HS-27A (cell line): ENCODE measurements at places on chromosomes 13 and 19.
A peak's percentile ranks its signal among the peaks of the same experiment; 100 is the strongest.

GRCh38 chr13:74288361-74288911 lies 154.2 kb upstream of the KLF12 start:
- no peak for DNase-seq

DNA sequence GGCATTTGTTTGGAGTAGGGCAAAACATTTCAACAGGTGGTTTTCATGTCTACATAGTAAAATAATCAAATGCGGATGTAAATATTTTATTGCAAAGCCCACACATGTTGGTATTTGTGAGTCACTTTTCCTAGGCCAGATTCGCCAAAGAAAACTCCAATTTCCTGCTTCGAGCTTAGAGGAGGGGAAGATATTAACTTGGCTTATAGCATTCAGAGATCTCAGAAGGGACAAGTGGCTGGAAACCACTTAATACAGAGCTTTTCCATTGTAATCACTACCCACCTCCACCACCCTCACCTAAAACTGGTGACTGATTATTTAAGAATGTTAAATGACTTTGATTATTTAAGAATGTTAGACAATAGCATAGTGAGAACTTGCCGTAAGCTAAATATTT lies 530.6 kb upstream of the SPRY2 start:
- DNase-seq, result no peak

DNA sequence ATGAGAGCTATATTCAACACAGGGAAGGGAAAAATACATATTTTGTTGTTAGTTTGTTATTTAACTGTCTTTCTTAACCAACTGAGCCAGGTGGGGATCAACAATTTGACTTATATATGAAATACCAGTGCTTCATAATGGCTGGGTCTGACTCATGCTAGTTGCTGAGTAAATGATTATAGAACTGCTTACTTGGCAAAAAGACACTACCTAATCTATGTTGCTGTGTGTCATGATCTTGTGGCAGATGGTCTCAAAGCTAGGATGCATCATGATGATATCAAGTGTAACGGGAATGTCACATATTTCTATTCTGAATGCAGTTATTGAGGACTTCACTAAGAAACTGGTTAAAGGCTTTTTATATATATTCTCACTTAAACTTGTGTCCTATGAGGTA lies 727.4 kb upstream of the SLITRK1 start:
- DNase-seq, result peak; percentile 4

- DNase-seq, result no peak
Measured at GRCh38 chr19:39553082-39553652, 13.2 kb upstream of the EID2 start.

DNA sequence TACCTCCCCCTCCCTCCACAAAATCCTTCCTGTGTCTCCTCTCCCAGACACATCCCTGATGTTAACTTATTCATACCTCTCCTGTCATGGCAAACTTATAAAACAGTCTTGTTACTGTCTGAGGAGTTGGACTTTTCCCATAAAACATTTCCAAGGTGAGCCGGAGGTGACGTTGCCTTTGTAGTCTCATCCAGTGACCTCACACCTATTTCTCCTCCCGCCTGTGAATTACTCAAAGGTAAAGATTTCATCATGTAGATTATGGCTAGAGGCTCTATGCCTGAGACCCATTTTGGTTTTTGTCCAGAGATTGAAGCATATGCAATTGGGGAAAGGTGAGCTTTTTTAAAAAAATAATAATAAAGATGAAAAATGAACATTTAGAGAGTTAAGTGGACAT lies 529.0 kb downstream of the MYO16 start:
- no peak for DNase-seq

DNA sequence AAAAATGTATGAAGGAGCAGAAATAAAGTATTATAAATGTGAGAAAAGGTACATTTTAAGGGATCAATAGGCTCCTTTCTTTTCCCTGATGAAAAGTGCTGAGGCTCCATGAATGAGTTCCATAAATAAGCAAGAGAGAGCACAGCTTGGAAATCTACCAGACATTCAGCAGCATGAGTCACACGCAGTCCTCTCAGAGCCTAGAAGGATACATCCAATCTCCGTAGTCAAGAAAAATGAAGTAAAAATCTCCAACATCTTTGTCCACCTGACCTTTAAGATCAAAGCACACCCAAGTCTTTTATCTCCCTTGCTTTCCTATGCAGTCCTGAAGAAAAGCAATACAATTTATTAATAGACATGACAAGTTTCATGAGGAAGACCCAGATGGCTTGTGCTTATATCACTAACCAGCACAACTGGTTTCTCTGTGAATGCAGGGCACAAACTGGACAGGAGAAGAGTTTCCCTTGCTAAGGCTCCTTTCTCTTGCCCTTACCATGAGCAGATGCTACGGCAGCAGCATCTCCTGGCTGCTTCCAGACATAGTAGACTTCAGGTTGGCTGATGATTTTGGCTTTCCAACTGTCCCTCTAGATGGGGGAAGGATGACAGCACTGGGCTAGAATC lies 730.8 kb downstream of the EFNB2 start:
- no peak for DNase-seq

DNA sequence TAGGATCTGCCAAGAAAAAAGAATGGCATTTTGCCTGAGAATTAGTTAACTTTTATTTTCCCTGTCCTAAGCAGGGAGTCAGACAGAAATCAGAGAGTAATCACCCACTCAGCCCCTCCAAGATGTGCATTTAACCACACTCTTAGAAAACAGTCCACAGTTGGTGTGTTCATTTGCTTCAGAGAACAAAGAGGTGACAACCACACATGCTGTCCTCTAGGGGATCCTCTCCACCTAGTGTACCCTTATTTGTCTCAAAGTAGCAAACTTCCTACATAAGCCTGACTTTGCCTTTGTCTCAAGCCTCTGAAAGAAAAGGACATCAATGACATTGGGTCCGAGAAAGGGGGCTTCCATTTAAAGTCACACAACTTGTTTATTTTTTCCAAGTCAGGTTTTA lies 107.0 kb upstream of the RFC3 start:
- no peak for DNase-seq

DNA sequence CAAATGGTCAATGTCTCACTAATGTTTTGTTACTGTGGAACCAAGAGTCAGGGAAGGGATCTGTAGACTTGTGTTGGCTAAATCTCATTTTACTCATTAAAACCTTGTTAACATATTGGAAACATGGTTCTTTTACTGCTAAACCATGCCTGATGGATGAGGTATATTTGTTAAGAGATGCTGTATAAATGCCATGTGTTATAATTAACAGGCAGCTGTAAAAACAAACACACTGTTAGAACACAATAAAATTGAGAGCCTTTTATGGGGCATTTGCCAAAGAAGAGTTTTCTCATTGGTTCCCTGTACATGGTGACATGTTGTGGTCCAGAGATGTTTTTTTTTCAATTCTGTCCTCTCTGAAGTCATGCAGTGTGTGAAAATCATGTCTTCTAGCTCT lies 121.9 kb downstream of the ESD start:
- DNase-seq, result no peak

GRCh38 chr13:33615436-33615835 lies 202.5 kb upstream of the RFC3 start:
- no peak for DNase-seq

DNA sequence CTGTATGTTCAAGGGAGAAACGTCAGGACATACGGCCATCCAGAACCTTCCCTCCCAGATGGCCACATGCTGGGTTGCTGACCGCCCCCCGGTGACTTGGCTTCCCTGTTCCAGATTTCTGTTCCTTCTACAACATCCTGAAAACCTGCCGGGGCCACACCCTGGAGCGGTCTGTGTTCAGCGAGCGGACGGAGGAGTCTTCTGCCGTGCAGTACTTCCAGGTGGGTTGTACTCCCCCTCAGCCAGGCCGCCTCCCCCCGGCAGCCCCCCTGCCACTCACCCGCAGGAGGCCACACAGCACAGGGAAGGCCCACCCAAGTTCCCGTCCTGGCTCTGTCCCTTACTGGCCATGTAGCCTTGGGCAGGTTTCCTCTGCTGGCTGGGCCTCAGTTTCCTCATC lies 20.5 kb downstream of the YIPF2 start:
- DNase-seq, result no peak

- DNase-seq, result no peak
Measured at GRCh38 chr19:12939975-12940423, 1.6 kb downstream of the CALR start.

- DNase-seq, result no peak
Measured at GRCh38 chr13:73608157-73608516, 526.1 kb downstream of the KLF12 start.

DNA sequence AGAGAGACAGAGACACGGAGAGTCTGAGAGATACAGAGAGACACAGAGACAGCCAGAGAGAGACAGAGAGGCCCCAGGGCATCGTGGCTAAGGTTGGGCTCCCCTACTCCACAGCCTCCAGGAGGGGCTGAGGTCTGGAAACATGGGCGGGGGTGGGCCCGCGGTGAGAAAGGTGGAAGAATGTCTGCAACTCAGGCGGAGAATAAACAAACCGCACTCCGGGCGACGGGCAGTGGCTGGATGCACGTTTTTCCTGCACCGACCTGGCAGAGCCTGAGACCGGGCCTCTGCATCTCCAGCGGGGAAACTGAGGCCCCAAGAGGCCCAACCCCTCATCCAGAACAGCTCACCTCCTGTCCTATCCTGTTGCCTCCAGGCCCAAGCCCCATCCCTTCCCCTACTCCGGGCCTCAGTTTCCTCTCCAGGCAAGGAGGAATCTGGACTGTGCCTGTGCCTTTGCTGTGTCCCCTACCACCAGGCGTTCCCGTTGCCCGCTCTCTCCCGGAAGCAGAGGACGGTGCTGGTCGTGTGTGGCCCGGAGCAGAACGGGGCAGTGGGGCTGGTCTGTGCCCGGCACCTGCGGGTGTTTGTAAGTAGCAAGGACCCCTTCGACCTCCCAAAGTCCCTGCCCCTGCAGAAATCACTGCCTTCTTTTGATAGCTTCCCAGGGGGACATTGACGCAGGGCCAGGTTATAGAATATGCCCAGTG lies 3.4 kb upstream of the CILP2 start:
- DNase-seq, result no peak

GRCh38 chr13:65057986-65058385 lies 2172.2 kb downstream of the PCDH9 start:
- DNase-seq, result no peak

DNA sequence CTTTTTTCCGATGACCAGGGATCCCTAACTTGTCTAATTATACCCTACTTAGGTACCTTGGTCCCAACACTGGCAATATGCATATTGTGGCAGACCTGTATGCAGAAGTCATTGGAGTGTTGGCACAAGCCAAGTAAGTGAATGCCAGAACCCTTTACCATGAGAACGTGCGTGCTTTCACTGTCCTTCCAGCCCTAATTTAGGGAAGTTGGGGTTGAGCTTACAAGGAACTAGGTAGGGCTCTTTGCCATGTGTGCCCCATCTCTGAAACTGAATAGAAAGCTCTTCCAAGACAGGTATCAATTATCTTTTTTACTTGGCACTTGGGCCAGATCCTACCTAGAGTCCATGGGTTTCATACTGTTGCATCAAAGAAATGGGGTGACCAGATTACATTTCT lies 93.2 kb downstream of the FRY start:
- no peak for DNase-seq

DNA sequence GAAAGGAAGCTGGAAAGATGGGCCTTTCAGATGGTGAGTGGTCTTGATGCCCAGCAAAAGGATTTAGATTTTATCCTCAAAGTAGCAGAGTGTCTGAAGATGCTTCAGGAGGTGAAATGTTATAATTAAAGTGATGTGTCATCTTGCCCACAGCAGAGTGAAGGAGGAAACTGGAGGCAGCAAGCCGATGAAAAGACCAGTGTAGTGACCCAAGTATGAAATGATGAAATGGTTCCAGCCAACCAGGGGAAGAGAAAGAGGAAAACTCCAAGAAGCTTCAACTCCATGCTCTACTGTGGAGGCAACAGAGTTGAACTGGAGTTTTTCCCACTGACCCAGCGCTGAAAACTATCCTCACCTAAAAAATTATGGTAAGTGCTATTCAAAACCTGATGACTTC lies 66.7 kb downstream of the FOXO1 start:
- no peak for DNase-seq

- no peak for DNase-seq
Measured at GRCh38 chr13:90232291-90232690, 1115.2 kb upstream of the MIR17HG start.

GRCh38 chr13:51246418-51247277 lies 24.4 kb downstream of the FAM124A start:
- DNase-seq, result no peak

GRCh38 chr13:108674346-108674745 lies 44.9 kb downstream of the MYO16 start:
- DNase-seq, result no peak

- DNase-seq, result no peak
Measured at GRCh38 chr13:70253834-70254233, 145.6 kb upstream of the KLHL1 start.

GRCh38 chr13:106177146-106177545 lies 358.3 kb downstream of the EFNB2 start:
- DNase-seq, result no peak

DNA sequence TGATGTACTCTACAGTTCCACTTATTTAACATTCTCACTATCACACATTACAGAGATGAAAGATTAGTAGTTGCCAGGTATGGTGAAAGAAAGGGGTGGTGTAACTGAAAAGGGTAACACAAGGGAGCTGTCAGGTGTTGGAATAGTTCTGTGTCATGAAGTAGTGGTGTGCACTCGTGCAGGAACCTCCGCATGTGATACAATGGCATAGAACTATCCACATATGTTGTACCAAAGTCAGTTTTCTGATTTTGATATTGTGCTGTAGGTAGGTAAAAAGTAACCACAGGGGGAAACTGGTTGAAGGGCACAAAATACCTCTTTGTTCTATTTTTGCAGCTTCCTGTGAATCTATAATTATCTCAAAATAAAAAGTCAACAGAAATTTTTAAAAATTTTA lies 24.4 kb upstream of the RPL21 start:
- no peak for DNase-seq
